Endodermal cell (in vitro differentiated cells): ENCODE measurements at places on chromosomes 5 and 9. TPM values are rescaled to one million over a fixed set of nuclear protein-coding genes. Genes with fewer than 3 reads are reported as not detected.

DNA sequence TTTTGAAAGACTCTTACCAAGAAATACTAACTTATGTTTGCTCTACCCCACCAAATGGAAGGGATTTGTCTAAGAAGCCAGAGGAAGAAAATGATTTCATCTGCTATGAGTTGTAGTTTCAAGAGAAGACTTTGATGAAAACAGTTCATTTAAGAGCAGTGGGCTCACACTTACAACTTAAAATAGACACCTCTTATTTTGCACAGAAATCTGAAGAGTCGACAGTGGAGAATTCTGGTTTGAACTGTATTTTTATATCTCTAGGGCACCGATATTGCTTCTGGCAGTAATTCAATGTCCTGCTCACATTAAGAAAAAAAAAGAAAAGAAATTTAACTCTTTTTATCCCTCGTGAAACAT lies 1.9 kb upstream of the DAB2 start:
- H3K36me3 ChIP-seq = no peaks in the 10 kb centered on the region
- no peak for DNase-seq
- H3K4me3 ChIP-seq = no peak overlapping the region
- H3K27me3 ChIP-seq = no peaks in the 10 kb centered on the region

DNA sequence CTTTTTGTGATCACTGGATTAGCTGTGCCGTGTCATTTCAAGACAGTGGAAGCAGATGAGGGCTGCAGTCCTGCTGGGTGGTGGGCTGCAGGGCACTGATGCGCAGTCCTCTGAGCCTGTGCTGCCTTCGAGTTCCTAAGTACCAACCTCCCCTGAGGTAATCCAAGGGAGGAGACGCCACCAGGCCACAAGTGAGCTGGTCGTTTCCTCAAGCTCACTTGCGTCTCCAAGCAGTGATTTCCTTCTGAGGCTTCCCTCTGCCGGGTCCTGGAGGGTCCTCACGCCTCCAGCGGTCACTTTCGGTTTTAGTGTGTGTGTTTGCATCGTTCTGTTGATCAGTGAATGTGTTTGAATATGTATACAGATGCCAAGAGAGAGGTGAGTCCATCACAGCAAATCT lies 115.7 kb downstream of the TRIO start:
- peaks cover 17% of the 10 kb centered on the region for H3K4me1 ChIP-seq
- H3K36me3 ChIP-seq = no peaks in the 10 kb centered on the region
- no peak overlapping the region for H3K27ac ChIP-seq
- peak; percentile 86 for DNase-seq
- no peaks in the 10 kb centered on the region for H3K27me3 ChIP-seq

DNA sequence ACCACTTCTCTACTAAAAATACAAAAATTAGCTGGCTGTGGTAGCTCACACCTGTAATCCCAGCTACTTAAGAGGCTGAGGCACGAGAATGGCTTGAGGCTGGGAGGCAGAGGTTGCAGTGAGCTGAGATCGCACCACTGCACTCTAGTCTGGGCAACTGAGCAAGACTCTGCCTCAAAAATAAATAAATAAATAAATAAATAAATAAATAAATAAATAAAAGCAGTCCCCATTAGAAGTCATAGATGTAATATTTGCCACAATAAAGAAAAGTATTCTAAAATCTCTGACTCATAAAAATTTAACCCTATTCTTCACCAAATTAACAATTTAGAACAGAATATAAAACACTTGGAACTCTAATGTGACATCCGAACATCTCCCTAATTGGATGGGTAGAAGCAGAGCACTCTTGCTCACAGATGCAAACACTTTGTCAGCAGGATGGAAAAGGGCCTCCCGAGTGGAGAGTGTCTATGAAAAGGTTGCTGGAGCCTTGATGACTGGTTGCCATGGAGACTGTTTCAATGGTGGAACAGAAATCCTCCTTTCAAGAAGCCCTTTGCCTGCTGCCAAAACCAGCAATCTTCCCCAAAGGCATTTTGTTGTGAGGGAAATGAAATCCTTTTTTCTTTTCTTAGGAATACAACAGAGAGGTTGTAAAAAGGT lies 38.9 kb upstream of the TRAF1 start:
- H3K36me3 ChIP-seq = peaks cover 45% of the 10 kb centered on the region
- H3K27ac ChIP-seq = peak overlapping the region; percentile 82
- no peaks in the 10 kb centered on the region for H3K27me3 ChIP-seq
- no peak overlapping the region for H3K4me3 ChIP-seq

DNA sequence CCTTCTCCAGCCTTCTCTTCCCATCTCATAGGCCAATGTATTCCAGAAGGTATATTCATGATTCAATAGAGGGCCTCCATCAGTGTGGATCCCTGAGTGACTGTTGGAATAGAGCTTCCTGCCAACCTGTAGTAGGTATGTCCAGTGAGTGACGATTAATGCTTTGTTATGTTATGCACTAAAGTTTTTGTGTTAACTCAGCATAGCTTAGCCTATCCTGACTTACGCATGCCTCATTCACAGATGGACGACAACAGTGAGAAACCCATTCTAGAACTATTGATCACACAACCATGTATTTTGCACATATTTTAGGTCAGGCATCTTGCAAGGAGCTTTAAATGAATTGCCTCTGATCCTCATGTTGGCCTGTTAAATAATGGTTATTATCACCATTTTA lies 225.5 kb upstream of the TRIM32 start:
- H3K27me3 ChIP-seq = no peaks in the 10 kb centered on the region
- no peaks in the 10 kb centered on the region for H3K36me3 ChIP-seq
- no peak overlapping the region for H3K4me3 ChIP-seq
- no peak overlapping the region for H3K27ac ChIP-seq

- H3K4me3 ChIP-seq = no peak overlapping the region
- no peaks in the 10 kb centered on the region for H3K4me1 ChIP-seq
- DNase-seq = peak; percentile 61
- H3K36me3 ChIP-seq = no peaks in the 10 kb centered on the region
- no peaks in the 10 kb centered on the region for H3K27me3 ChIP-seq
Measured at GRCh38 chr5:68134033-68134668, 81.4 kb upstream of the PIK3R1 start.

DNA sequence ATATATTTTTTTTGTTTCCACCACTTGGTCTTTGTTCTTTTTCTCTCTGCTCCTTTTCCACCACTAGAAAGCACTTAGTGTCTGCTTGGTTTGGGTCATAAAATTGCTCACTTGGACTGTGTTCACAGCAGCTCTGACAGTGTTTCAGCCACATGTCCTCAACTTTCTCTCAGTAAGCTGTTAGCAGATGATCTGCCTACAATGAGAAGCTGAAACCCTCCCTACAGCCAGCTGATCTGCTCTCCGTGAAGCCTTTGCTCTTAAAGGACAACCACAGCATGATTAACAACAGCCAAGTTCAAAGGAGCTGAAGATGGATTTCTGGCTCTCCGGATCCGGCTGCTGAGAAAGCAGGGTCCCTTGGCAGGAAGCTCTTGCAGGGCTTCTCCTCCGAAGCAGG lies 31.6 kb downstream of the PRLR start:
- peak overlapping the region; percentile 72 for H3K27ac ChIP-seq

- H3K36me3 ChIP-seq = no peaks in the 10 kb centered on the region
- no peaks in the 10 kb centered on the region for H3K27me3 ChIP-seq
- peaks cover 7% of the 10 kb centered on the region for H3K4me1 ChIP-seq
- peak; percentile 44 for DNase-seq
- H3K4me3 ChIP-seq = no peak overlapping the region
Measured at GRCh38 chr5:142722896-142723295, 37.0 kb upstream of the FGF1 start.

DNA sequence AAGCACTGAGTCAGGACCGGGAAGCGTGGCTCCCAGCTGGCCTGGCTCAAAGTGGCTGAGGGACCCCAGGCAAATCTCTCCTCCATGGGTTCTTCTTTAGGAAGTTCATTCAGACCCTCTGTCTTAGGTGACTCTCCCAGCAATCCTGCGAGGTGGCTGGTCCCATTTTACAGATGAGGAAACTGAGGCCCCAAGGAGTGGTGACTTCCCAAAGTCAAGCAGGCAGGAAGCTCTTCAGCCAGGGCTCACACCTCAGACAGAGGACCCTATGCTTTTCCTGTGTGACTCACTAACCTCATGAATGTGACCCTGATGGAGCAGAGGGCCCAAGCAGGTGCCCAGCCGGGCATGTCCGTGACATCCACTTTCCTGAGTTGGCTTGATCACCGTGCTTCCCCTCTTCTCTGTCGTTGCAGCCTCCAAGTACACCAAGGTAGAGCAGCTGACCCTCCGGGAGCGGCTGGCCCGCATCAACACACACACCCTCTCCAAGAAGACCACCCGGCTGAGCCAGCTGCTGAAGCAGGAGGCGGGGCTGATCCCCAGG lies 36.5 kb downstream of the ARHGEF37 start:
- no peak overlapping the region for H3K27ac ChIP-seq
- H3K36me3 ChIP-seq = no peaks in the 10 kb centered on the region
- no peak overlapping the region for H3K4me3 ChIP-seq
- peaks cover 4% of the 10 kb centered on the region for H3K4me1 ChIP-seq

- DNase-seq = no peak
- no peaks in the 10 kb centered on the region for H3K4me1 ChIP-seq
- H3K27me3 ChIP-seq = no peaks in the 10 kb centered on the region
- no peaks in the 10 kb centered on the region for H3K36me3 ChIP-seq
Measured at GRCh38 chr5:173802670-173803165, 85.4 kb upstream of the CPEB4 start.

DNA sequence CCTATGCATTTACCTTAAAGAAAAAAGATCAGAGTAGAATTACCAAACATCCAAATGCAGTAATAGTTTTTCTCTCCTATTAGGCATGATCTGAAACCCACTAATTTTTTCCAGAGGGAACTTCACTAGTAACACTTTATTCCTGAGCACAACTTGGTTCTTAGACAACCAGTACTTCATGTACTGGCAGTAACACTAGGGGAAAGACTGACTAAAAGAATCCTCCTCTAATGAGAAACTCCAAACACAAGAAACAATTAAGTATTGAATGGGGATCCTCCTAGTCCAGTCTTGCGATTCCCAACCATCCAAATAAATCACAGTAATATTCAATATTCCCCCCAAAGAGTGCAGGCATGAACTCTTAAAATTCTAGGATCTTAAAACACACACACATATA lies 48.9 kb downstream of the ZNF608 start:
- peak overlapping the region; percentile 89 for H3K27ac ChIP-seq
- H3K4me3 ChIP-seq = no peak overlapping the region
- peaks cover 69% of the 10 kb centered on the region for H3K36me3 ChIP-seq
- H3K27me3 ChIP-seq = no peaks in the 10 kb centered on the region
- peaks cover 13% of the 10 kb centered on the region for H3K4me1 ChIP-seq

CER1 gene
- 694 to 6,466 TPM (median 767 TPM) in 3 replicates for total RNA-seq

WDR38 gene
- not detected in 2 replicates for total RNA-seq

BNC2 gene
- 2.6 to 4.3 TPM (median 3.0 TPM) in 3 replicates for total RNA-seq

PCDHA9 gene
- total RNA-seq = 1.4 and 2.6 TPM in 2 replicates

PCDHGA7 gene
- 0.40 to 0.42 TPM in 2 of 3 replicates, not detected in the other for total RNA-seq

ORM2 gene
- 0.80 to 0.84 TPM in 2 of 3 replicates, not detected in the other for total RNA-seq

BAAT gene
- 0.14 TPM in 1 of 2 replicates, not detected in the other for total RNA-seq
